ENCODE measurements at places on chromosomes 1 and 21.

DNA sequence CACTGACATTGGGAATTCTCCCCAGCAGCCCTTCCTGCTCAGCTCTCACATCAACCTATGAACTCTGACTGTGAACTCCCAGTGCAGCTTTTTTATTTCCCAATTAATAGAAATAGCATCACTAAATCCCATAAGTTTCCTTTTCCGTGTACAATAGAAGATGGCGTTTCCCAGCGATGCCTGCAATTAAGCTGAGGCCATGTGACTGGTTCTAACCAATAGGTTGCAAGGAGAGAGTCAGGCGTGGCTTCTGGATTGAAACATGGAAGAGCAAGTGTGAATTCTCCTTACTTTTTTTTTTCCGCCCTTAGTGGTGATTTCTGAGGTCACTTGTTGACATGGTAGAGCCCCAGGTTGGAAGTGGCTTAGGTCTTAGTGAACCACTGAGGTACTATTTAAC lies 59.0 kb upstream of the IGSF5 start:
- DNase-seq, result no peak

DNA sequence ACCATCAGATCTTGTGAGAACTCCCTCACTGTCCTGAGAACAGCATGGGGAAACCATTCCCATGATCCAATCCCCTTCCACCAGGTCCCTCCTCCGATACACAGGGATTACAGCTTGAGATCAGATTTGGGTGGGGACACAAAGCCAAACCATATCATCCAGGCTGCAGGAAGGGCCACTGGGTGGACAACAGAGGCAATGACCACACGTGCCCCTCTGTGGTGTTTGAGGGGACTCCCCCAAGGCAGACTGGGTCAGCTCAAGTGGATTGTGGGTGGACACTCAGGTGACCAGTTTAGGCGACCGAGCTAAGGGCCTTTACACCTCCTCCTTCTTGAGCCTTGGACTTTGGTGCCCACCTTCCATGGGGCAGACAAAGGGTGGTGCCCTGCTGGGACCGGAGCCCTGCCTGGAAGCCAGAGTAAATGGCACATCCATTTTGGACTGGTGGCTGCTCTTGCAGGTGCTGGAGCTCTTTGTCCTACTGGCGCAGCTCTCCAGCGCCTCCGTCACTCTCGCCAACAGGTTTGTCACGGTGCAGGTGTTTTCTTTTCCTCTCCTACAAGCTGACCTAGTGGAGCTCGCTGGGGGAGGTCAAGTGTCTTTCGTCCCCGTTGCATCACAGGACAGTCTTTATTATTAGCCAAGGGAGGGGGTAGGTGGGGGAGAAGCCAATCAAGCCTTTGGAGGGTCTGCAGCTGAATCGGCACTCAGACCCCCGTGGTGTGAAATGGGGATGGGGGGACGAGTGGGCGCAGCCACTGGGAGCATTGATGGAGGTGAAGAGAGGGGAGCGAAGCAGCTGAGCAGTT lies 37.6 kb downstream of the CRYAA start:
- no peak for DNase-seq

DNA sequence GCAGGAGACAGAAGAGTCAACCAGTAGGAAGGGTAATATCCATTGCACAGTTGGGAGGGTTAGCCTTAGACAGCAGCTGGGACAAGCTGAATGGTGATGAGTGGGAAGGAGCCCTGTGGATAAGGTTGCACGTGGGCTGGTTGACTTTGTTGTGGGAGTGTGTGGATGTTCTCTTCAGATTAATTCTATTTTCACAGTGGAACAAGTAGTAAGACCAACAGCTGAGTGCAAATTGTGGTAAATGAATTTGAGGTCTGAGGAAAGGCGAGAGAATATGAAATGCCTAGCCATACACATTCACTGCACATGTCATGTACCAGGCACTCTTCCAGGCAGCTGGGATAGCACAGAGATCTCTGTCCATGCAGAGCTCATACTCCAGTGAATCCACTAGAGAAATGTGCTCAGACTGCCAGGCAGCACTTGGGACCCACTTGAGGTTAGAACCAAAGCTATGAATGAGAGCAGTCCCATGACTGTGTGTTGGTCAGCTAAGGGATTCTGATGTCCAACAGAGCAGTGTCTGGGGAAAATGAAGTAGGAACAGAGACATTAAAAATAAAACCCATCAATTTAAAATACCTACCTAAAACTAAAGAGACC lies 25.2 kb upstream of the VTCN1 start:
- DNase-seq, result no peak

GRCh38 chr1:215543191-215543606 lies 23.9 kb upstream of the KCTD3 start:
- no peak for DNase-seq

- DNase-seq, result no peak
Observed at GRCh38 chr1:48555271-48555670, 83.3 kb upstream of the SPATA6 start.

GRCh38 chr1:116923421-116923820 lies 13.7 kb downstream of the PTGFRN start:
- DNase-seq, result no peak

GRCh38 chr1:225660544-225660946 lies 7.6 kb upstream of the ENAH start:
- DNase-seq, result no peak

DNA sequence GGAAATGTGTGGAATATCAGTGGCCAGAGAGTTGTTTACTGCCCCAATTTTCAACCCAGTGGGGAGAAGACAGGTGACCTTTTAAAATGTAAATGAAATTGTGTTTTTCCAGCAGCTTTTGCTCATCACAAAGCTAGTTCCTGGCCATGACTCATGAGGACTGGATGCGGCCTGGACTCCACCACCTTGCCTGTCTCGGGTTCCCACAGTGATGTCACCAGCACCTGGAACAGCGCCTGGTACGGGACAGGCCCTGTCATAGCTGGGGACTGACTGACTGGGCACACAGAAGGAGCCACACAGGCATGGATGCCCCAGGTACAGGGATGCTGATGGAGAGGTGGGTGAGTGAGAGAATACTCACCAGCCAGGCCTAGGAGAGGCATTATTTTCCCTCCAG lies 277.1 kb downstream of the AJAP1 start:
- no peak for DNase-seq

GRCh38 chr1:147545133-147545532 lies 3.8 kb downstream of the BCL9 start:
- DNase-seq, result no peak

DNA sequence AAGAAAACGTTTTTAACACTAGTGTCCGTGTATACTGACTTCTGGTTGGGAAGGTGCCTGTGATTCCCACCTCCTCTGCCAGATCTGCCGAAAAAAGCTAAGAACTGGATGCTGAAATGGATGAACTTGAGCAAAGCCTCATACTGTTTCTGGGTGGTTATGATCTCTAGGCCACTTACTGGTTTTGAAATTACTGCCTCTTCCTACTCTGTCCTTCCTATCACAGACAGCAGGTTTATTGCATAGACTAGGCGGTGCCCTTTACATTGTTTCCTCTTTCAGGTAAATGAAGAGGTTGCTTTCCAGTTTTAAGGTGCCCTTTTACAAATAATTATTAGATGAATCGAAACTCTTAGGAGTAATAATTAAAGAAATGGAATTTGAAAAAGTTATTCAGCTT lies 27.5 kb downstream of the PEX14 start:
- DNase-seq, result no peak

DNA sequence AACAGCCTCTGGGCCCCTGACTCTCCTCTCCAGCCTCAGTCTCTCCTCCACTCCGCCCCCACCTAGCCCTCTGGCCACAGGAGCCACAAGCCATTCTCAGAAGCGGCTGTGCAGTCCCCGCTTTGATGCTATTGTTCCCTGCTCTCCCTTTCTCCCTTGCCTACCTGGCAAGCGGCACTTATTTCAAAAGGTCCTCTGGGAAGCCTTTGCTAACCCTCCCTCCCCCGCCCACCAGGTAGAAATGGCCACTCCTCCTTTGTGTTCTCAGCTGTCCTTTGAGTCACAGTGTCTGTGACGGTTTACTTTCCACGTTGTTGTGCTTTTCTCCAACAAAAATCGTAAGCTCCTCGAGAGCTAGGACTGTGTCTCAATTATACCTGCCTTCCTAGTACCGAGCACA lies 338.4 kb upstream of the PROX1 start:
- DNase-seq, result no peak

DNA sequence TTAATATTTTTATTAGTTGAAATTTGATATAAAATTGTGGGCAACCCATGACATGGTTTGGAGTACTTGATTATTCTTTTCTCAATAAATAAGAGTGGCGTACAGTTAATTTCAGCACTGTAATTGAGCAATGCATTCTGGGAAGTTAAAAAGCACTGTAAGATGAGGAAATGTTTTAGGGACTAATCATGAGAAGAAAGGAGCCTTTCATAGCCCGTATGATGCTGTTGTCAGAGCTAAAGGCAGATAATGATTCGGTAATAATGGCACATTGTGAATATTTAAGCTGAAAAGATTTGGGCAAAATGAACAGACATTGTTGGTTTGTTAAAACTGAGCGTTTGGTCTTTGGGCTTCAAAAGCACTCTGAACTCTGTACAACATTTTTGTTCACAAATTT lies 139.3 kb downstream of the NFIA start:
- no peak for DNase-seq

- DNase-seq, result peak; percentile 51
Observed at GRCh38 chr1:160251687-160252526, 10.4 kb downstream of the DCAF8 start.

GRCh38 chr1:17686258-17686657 lies 68.9 kb upstream of the ACTL8 start:
- DNase-seq, result no peak

DNA sequence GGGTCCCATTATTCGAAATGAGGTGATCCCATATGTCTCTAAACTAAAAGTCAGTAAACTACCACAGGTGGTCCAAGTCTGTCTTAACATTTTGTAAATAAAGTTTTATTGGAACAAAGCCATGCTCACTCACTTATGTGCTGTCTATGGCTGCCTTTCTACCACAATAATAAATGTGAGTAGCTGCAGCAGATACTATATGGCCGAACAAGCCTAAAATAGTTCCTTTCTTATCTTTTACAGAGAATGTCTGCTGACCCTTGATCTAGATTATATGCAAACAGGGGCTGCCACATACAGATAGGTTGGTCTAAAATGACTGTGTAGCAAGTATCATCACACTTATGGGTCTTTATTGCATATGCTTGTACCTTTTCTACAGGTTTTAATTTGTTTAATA lies 140.0 kb downstream of the VAV3 start:
- no peak for DNase-seq

GRCh38 chr1:155226188-155226909 lies 17.9 kb downstream of the MTX1 start:
- no peak for DNase-seq

DNA sequence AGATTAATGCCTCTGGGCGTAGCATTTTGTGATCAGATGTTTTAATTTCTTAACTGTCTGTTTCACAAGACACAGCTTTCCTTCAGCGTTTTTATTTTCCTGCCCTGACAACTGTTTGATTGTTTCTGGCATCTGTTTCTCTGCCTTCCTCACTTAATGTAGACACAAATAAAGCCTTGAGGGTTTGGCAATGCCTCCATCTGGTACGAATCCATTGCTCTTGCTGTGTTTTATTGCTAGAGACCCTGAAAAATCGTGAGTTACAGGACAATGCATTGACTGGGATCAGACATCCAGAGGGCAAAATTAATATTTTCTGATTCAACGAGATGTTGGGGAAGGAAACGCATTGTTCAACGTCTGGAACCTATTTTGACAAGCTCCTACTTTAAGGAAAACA lies 363.5 kb downstream of the MRPL39 start:
- DNase-seq, result no peak

GRCh38 chr1:187871177-187871845 lies 1042.6 kb downstream of the PLA2G4A start:
- no peak for DNase-seq

DNA sequence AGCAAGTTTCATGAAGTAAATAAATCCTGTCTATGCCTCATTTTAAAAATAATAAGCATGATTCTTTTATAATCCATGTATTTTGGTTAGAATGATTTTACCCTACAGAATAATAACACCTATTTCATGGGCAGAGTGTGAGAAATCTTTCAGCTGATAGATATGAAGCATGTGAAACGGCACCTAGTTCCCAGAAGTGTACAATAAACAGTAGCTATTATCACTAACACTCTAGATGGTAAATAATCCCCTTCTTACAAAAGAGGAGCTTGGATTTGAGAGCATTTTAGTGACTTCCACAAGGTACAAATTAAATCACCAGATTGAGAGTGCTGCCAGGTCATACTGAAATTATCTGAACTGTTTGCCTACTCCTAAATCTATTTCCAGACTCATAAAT lies 95.3 kb upstream of the NRIP1 start:
- DNase-seq, result no peak

DNA sequence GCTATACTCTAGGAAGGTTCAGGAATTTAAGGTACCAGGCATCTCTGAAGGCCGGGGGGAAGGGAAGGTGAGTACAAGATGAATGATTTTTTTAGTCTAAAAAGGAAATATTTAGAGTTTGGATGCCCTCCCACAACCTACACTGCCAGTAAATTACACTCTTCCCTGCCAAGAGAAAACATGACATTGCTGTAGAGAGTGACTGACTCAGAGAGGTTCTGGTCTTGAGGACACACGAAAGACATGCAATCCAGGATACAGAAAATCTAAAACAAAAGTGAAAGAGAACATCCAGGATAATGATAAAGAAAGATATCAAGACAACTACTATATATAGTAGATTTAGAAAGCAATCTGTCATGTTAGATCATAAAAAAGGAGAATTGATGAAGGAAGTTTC lies 200.5 kb downstream of the TYW3 start:
- DNase-seq, result no peak

DNA sequence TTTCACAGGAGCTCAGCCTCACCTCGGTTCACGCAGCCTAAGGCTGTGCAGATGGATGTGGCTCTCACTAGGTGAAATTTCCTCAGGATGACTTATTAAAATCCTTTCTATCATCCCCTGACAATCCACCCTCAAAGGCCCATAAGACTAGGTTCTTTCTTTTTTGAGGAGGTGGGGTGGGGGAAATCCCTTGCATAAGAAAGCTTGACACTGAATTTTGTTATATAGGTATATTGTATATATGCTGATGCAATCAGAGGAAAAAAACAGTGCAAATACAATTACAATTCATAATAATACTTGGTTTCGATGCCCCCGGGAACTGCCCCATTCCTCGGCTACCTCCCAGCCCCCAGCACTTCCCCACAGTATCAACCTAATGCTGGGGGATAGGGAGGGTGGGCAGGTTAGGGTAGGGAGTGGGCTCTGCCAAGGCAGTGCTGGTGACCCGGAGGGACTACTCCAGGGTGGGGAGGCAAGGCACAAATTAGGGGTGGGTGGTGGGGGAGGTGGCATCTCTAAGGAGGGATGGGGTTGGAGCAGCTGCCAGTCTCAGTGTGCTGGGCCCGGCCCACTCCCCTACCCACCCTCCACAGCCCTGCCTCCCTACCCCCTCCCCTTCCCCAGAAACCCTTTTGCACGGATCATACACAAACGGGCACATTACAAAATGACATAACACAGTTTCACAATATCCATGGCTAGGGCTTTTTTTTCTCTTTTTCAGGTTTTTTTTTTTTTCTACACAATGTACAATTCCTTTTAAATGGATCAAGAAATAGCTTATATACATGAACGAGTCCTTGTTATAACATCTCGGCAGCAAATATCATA lies 30.9 kb downstream of the SLC27A3 start:
- DNase-seq, result no peak

- DNase-seq, result no peak
Observed at GRCh38 chr1:95504321-95504720, 270.3 kb downstream of the RWDD3 start.

Data from frontal cortex (tissue), 4 donors.